ENCODE measurements at places on chromosomes 2 and 18.

DNA sequence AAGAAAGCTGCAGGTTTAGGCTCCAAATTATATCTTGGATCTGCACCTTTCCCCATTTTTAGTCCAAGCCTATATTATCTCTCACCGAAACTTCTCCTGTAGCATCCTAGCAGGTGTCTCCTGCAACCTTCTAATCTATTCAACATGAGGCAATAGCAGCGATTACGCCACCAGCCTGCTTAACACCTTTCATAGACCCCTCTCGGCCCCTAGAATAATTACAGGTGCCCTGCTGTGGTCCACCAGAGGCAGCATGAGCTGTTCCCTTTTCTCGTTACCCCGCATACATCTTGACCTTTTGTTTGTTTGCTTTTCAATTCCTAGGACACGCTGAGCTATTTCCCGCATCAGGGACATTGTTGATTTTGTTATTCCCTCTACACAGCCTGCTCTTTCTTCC, 361.9 kb downstream of the CYRIA start:
- no peak for DNase-seq

DNA sequence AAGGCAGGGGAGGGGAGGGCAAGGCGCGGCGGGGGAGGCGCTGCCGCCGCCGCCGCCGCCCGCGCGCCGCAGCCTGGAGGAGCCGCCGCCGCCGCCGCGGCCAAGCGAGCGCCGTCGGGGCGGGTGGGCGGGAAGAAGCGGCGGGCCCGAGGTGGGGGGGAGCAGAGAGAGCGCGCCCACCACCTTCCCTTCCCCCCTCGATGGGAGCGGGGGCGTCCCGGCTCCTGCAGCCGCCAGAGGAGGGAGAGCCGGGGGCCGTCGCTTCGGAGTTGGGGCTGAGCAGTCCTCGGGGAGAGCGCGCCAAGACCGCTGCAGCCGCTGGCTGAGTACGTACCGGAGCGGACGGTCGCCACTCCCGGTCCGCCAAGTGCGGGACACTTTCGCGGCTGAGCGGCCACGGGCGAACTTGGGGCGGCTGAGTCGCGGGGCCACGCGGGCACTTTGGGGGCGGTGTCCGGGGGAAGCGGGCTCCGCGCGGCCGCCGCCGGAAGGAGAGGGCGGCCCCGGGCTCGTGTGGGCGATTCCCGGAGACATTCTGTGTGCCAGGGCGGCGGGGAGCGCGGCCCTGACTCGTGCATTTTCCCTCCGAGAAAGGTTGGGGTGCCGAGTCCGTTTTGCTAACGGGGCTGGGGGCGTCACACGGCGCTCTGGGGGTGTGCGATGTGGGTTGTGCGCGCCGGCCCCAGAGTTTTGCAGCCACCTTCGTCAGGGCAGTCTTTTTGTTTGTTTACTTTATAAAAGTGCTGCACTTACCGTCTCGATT, at the start of gene NAB1:
Gene NAB1 (plus strand): TSS at position 49 of the 763 bp plus-strand sequence. CDS start 10,094 bp downstream, outside the sequence.
- peak; percentile 7 for DNase-seq

- no peak for DNase-seq
Observed at GRCh38 chr2:66236816-66237802, 197.8 kb upstream of the MEIS1 start.

GRCh38 chr2:118130385-118130784, 42.1 kb downstream of the INSIG2 start:
- DNase-seq = peak; percentile 82

GRCh38 chr2:188610827-188611226, 319.2 kb downstream of the GULP1 start:
- no peak for DNase-seq

- no peak for DNase-seq
Observed at GRCh38 chr2:106011380-106011779, 182.7 kb downstream of the UXS1 start.

DNA sequence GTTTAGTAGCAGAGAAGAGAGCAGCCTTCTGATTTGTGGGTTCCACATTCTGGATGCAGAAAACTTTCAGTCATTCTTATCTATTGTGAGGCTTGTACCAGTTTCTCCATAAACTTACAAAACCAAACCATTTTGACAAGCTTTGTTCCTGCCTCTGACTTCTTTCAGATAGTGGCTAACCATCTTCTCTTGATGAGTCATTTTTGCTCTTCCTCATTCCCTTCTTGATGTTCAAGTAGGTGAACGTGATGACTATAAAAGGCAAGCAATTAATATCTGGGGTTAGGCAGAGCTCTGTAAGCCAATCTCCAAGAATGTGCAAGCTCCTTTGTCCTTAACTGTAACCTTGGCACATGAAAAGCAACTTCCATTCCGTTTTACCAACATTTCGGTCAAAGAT, 2083.1 kb upstream of the PIK3C3 start:
- DNase-seq = no peak

DNA sequence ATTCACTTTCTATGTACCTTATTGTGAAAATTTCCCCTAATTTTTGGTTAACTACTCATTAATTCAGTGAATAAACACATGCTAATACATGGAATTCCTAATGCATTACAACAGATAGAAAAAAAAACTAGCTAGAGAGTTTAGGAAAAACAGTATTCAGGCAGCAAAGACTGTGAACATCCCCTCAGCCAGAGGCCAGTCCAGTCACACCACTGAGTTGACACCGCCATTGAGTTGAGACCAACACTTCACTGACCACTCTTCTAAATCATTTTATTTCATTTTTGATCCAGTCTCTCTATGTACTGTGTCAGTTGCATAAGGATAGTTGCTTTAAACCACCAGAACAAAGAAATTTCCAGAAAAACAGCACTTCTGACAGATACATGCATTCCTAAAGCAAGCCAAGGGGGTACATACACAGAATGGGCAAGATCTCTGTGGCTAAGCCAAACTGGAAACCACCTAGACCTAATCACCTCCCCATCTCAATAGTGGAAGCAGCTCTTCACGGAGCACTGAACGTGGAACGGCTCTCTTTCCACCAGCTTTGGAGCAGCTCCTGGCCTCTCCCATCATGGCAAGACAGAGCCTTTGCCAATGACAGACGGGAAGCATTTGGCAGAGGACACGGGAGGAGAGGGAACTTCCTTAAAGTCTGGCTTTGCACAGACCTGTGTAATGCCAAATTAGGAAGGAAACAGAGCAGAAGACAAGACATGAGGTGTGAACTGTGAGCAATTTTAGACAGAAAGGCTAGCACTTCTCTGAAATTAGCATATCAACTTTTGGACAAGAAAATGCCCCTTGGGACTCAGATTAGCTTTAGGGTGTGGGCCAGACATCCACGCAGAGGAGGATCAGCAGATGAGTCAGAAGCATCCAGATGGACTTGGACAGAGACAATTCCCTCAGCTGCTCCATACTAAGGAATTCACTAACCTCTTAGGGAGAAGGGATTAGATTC, 36.4 kb downstream of the CACNB4 start:
- DNase-seq = no peak

DNA sequence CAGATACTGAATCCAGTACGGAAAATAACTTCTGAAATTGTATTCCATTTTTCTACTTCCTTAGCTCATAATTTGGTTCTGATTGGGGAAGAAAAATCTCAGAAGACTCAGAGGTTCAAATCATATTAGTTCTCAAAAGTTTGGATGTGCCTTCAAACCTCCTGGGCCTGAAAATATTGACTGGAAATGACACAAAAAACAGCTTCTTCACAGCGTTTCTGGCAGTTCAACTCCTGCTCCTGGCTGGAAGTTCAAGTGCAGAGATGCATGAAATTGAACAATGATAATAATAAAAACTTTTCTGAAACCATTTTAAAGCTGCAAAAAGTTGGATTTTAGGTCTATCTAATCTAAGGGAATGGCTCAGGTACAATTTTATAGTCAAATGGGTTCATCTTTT, 1459.9 kb upstream of the CELF4 start:
- no peak for DNase-seq

GRCh38 chr2:36650031-36650829, 46.3 kb upstream of the VIT start:
- no peak for DNase-seq

- DNase-seq = no peak
Observed at GRCh38 chr2:4424153-4424552, 720.8 kb downstream of the DCDC2C start.

DNA sequence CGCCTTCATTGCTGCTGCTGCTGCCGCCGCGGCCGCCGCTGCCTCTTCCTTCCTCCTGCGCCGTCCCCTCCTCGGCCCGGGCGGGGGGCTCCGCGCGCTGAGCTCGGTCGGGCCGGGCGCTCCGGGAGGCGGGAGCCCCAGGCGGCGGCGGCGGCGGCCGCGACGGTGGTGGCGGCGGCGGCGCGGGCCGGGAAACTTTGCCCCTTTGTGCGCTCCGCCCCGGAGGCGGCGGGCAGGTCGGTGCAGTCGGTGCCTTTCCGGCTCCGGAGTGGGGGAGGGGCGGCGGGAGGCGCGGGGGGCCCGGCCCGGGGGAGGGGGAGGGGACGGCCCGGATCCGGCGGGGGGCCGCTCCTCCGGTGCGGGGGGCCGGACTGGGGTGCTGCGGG, 205 bp downstream of the TET3 start:
- DNase-seq = peak; percentile 45

DNA sequence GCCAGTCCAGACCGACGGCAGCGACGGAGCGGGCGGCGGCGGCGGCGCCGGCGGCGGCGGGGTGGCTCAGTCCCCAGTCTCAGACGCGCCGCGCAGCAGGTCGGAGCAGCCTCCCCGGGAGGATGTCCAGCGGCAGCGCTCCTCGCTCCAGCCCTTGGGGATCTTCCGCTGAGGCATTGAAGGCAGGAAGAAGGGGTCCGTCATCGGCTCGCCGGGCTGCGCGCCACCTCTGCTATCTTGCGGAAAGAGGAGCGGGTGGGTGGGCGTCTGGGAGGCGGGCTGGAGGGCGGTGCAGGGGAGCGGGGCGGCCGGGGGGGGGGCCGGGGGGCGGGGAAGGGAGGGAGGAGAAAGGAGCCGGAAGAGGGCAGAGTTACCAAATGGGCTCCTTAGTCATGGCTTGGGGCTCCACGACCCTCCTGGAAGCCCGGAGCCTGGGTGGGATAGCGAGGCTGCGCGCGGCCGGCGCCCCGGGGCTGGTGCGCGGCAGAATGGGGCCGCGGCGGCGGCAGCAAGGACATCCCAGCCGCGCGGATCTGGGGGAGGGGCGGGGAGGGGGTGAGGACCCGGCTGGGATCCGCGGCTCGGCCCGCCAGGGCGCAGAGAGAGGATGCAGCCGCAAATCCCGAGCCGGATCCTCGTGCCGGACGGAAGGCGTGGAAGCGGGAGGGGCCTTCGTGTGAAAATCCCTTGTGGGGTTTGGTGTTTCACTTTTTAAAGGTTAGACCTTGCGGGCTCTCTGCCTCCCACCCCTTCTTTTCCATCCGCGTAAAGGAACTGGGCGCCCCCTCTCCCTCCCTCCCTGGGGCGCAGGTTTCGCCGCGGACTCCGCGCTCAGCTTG, at the start of gene NETO1:
Gene NETO1 (minus strand): TSS at position 242 of the 839 bp plus-strand sequence. CDS start 696 bp downstream, outside the sequence.
- no peak for DNase-seq

GRCh38 chr18:50602466-50602865, 42.6 kb downstream of the MAPK4 start:
- no peak for DNase-seq

DNA sequence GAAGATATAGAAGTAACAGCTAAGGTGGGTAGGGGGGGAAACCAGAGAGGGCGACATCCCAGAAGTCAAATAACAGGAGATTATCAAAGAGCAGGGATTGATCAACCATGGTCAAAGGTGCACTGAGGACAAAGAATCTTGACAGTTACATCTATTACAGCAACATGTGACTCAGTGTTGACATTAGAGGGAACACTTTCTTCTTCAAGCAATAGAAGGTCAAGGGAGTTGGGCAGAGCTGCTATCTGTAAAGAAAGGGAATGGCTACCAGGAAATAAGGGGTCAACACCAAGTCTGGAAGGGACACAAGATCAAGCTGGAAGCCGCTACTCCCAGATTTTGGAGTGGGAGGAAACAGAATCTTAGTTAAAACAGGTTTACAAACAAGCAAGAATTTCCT, 611.0 kb downstream of the TSN start:
- DNase-seq = no peak

DNA sequence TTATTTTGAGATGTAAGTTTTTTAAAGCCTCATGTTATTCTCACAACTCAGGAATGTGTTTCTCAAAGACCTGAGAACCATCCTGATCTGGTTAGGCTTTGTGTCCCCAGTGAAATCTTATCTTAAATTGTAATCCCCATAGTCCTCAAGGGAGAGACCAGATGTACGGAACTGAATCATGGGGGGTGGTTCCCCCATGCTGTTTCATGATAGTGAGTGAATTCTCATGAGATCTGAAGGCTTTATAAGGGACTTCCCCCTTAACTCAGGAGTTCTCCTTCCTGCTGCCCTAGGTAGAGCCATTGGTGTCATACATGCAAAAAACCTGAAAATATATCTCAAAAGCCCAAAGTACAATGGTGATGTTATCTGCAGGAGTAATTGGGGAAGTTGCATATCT, 836.7 kb downstream of the CBLN2 start:
- no peak for DNase-seq

GRCh38 chr2:76194031-76194775, 483.5 kb upstream of the GCFC2 start:
- no peak for DNase-seq

GRCh38 chr2:17355608-17356329, 162.5 kb downstream of the RAD51AP2 start:
- no peak for DNase-seq

DNA sequence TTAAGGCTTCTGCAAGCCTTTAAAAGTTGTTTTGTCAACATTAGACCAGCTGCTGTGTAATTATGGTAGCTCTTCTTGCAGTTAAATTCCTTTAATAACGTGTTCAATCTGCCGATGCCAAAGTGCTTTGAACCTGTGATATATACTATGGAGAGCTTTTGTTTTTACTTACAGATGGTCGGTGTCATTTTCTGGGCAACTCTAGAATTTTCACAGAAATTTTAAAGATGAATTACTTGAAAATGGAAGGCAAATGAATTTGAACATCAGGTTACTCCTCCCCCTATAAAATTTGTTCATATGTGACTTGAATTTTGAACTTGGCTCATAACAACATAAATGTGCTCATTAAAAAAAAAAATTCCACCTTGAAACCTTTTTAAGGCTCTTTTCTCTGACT, 23.0 kb downstream of the LYPD6 start:
- DNase-seq = no peak

DNA sequence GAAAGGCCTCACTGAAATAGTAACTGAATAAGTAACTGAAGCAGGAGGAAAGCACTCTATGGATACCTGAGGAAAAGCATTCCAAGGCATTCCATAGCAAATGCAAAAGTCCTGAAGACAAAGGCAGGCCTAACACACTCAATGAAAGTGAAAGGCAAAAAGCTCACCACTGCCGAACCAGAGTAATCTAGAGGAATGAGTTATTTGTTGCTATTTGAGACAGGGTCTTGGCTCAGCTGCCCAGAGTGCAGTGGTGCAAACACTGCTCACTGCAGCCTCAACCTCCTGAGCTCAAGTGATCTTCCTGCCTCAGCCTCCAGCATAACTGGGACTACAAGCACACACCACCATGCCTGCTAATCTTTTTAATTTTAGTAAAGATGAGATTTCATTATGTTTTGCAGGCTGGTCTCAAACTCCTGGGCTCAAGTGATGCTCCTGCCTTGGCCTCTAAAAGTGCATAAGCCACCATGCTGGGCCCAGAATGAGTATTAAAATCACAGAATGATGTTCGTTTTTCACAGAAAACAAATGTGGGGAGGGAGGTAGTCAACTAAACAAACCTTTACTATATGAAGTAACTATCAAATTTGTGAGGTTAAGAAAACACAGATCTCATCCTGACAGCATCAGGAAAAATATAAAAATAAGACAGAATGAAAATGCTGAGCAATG, 17.9 kb downstream of the PIAS2 start:
- no peak for DNase-seq
